Daoy (cell line): ENCODE measurements at places on chromosomes 6 and 20.

- no peak for DNase-seq
These were observed 26.6 kb upstream of the MYT1 start for GRCh38 chr20:64137598-64138031.

DNA sequence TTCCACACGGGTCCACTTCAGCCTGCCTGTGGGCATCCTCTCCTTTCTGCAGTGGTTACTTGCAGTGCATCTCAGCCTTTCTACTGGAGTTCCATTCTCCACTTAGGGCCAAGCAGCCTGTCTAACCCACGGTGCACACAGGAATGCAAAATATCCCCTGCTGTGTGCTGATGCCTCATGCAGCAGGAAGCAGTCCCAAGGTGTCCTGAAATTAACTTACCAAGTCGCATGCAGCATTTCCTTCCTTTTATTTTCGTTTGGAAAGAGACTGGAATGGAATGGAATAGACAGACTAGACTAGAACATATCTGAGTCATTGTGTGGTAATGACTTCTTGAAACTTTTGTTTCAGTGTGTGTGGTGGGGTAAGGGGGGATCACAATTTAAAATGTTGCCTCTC lies 25.9 kb upstream of the FOXQ1 start:
- DNase-seq = peak; percentile 91

DNA sequence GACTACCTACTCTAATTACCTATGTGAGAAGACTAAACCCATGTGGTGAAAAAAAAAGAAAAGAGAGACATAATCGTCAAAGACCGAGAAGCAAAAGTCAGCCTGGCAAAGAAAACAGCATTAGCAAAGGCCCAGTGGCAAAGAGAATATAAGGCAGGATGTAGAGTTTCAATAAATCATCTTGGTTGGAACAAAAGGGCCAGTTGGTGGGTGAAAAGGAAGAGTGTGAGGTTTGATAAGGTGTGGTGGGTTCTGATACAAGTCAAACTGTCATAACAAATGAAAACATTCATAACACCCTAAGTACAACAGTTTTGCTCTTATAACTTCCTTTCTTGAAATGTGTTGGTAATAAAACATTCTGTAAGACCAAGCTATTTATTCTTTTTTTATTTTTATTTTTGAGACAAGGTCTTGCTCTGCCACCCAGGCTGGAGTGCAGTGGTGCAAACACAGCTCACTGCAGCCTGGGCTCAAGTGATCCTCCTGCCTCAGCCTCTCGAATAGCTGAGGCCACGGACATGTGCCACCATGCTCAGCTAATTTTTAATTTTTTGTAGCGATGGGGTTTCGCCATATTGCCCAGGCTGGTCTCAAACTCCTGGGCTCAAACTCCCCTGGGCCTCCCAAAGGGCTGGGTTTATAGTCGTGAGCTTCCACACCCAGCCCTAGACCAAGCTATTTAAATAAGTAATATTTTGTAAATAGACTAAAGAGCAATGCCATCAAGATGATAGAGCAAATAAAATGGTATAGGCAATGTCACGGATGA lies 18.9 kb upstream of the GTF3C6 start:
- no peak for DNase-seq

DNA sequence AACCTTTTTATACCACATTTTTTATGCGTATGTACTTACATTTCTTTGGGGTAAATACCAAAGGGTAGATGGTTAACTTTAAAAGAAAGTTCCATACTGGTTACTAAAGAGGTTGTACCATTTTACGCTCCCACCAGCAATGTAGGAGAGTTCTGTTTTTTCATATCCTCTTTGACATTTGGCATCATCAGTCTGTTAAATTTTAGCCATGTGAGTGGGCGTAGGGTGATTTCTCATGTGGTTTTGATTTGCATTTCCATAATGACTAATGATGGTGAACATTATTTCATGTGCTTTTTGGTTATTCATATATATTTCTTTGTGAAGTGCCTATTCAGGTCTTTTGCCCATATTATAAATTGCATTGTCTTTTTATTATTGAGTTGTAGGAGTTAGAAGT lies 194.2 kb downstream of the PRL start:
- no peak for DNase-seq

- no peak for DNase-seq
These were observed 17.7 kb upstream of the DST start for GRCh38 chr6:56660381-56660730.

DNA sequence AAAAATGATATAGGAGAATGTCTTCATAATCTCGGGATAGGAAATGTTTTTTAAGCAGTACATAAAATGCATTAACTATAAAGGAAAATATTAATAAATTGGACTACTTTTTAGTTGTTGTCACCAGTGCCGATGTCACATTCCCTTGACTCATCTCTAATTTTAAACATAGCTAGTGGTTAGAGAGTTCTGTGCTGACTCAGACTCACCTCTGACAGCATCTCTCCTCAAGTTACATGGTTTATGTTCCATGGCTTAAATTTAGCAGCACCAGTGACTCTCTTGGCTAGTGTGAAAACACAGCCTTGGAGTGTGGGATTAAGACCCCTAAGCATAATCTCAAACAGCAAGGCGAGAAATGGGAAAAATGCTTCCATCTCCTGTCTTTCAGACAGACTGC lies 311.8 kb upstream of the MMS22L start:
- DNase-seq = peak; percentile 57
